ENCODE measurements at places on chromosomes 6 and 20.

DNA sequence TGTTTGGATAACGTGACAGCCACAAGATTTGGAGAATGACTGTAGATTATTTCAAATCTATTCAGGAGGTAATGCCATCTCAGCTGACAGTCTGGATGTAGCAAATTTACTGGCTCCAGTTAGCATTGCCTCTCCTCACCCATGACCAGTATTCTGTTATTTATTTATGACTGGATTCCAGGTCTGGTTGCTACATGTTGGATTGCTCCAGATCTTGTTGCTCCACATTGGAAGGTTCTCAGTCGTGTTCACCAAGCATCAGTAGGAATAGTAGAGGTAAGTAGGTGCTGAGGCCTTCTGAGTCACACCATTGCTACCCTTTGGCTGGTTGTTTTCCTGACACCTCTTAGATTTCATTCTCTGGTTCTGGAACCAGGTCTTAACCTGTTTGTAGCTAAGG is 69.5 kb upstream of the ELOVL5 start:
- DNase-seq: no peak

DNA sequence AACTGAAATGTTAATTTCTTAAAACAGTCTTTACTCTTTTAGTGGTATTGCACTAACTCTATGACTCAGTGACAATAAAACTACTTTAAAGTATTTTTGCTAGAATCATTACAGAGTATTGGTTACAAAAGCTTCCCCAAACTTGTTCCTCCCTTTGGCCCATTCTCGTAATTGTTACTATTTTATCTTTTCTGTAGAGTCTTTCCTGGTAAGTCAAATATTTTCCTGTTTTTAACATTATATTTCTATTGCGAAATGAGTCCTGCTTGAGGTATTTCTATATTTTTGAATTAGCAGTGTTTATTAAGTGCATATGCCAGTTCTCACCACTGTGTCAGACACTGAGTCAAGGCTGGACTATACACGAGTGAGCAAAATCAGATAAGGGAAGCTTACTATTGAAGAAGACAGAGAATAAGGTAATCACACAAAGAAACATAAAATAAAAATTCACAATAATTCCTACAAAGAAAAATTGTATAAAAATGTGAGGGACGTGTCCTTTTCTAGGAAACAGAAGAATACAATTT is 970.5 kb downstream of the EYS start:
- DNase-seq: no peak

GRCh38 chr6:40128127-40128526 is 193.9 kb upstream of the MOCS1 start:
- no peak for DNase-seq

GRCh38 chr6:41938590-41939175 is 2.9 kb downstream of the CCND3 start:
- no peak for DNase-seq

DNA sequence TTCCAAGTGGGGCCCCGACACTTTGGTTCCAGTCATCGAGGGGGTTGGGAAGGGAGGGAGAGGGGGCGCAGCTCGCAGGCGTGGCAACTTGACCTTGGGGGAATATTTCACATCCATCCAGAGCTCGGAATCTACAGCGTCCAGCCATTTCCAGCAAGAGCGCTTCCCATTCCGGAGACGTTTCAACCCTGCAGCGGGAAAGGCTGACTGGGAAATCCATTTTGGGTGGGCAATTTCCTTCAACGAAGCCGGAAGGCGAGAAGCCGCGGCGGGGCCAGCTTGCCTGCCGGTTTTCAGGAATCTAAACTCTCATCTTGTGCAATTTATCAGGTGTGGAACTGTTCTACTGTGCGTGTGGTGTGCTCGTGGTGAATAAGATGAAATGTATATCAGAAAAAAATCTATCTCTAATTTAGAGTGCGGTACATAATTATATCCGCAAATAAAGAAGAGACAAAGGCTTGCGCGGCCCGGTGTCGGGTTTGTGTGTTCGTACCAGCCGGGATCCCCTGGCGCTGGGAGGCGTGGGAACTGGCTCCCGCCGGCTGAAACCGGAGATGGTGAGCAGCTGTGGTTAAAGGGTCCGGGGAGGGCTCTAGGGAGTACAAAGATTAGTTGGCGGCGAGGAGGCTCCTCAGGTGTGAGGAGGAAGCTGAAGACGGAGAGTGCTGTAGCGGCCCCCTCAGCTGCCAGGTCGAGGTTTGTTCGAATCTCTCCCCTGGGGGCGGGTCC is 4.8 kb downstream of the SLC32A1 start:
- no peak for DNase-seq

DNA sequence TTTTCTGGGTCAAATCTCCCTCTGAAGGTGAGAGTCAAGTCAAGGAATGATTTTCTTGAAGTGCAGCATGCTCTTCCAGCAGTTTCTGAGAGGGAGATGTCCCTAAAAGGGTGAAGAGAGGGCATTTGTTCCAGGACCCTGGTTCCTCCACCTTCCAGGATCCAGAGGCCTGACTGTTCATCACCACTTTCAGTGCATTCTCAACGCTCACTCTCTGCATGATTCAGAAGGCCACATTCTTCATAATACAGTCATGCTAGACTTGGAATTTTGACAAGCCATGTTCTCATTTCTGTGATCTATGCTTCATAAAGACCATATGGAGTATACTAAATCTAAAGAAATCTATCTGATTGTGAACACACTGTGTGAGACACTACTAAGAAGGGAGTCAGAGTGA is 85.1 kb downstream of the PDE7B start:
- no peak for DNase-seq

DNA sequence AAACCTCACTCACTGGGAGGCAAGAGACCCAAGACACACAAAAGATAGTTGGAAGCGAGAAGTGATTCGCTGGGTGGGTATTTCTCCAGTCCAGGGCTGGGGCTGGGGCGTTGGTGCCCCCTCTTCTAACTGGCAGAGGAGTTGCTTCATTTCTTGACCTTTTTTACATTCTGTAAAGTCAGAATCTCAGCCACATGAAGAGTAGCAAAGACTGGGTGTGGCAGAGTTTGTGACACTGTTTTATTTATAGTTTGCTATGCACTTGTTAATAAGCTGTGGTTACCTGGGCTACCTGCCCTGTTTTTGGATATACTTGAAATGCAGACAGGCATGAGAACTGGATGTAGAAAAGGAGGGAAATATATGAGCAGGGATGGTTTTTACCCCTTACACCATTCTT is 42.3 kb downstream of the IL20RA start:
- DNase-seq: no peak

DNA sequence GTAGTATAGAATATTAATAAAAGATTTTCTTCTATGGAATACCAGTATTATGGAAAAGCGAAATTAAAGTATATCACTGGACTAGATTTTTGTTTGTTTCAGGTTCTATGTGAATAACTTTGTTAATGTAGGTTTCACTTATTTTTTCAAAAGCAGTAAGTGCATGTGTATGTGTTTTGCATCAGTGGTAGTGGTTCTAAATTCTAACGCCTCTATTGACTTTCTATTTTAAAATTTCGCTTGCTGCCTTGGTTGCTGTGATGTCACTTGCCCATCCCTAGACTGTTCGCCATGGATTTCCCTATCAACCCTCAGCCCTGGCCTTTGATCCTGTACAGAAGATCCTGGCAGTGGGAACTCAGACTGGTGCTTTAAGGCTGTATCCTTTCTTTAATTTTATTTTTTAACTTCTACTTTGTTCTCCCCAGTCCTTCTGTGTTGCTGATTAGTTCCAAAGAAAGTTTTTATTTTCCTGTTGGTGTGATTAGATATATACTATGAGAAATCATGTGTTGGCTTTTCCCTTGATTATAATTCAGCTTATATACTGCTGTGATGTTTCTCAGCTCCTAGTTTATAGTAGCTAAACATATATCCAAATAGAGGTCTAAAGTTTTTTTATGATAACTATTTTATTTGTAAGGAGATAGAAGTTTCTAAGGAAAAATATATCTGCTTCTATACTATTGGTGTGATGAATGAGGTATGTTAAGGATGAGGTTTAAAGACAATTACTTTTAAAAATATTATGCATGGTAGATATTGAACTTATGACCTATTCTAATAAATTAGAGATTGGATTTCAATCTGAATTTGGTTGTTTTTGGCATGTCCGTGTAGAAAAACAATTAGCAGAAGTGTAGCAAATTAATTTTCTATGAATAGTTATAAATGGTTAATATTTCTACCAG is 1.7 kb downstream of the STXBP5 start:
- no peak for DNase-seq

- DNase-seq: no peak
These were observed 17.0 kb upstream of the SLA2 start for GRCh38 chr20:36663031-36663430.

GRCh38 chr6:43269273-43270007 is 26.2 kb downstream of the TTBK1 start:
- no peak for DNase-seq

- no peak for DNase-seq
These were observed 52.0 kb downstream of the CDC5L start for GRCh38 chr6:44439270-44440045.

DNA sequence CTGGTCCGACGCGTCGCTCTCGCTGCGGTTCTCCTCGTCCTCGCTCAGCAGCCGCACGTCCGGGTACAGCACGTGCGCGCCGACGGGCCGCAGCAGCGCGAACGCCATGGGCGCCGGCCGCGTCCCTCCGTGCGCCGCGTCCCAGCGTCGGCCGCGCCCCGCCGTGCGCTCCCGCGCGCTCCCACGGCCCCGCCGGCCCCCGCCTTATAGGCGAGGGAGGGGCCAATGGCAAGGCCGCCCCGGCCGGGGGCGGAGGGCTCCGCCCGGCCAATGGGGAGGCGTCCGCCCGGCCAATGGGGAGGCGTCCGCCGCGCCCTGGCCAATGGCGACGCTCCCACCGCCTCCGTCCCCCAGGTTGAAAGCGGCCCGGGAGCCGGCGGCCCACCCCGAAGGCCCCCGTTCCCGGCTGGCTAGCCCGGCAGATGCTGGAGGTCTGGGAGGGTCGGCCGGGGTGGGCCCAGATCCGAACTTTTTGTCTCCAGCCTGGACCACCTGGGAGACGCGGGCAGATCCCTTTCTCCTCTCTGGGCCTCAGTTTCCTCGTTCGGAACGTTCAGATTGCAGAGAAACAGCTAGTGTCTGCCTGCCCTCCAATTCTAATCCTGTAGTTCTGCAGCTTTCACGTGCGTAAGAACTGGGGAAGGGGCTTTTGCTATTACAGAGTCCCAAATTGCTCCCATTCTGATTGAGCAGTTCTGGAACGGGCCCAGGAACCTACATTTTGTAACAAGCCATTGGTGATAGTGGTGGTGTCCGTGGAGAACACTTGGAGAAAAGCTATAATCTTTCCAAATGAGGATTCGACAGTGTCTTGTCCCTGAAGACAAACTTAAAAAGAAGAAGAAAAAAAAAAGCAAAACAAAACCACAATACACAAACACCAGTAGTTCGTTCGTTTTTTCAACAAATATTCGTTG is at the start of gene TCF15:
Gene TCF15, minus strand, starts transcription at position 180 of the 917 bp plus-strand sequence. Its CDS starts 72 bp downstream, at position 108.
- peak; percentile 37 for DNase-seq

DNA sequence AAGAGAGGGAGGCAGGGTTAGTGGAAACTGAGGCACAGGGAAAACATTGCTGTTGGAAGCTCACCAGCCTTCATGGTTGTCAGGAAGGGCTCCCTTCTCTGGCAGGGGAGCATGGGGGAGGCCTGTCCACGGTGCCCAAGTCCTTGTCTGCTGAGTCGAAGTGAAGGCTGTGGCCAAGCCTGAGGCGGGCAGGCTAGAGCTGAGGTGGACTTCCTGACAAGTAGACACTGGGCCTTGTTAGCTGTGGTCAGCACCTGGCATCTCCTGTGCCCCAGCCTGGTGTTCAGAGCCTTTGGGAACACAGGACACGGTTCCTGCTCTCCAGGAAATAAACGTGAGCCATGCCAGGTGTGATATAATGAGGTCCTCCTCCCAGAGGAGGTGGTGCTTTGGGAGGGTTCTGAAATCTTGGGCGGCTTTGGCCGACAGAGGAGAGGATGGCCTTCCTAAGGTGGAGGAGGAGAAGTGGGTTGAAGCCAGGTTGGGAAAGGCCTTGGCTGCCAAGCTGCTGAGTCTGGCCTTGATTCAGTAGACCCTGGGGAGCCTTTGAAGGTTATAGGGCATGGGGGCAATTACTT is 138.4 kb upstream of the RNF24 start:
- no peak for DNase-seq

DNA sequence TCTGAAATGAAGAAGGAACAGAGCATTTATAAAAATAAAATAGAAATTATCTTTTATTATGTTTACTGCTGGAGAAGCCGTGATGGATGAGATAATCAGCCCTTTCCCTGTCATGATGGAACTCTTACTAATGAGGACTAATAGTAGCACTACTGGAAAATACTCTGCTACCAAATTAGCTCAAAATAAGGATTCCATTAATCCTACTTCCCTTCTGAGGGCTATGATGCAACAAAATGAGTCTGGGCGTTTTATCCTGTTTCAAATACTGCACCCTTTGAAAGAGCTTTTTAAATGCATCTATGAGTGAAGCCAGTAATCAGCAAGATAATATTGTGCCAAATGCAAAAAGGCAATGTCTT is 59.3 kb upstream of the CARMIL1 start:
- no peak for DNase-seq

DNA sequence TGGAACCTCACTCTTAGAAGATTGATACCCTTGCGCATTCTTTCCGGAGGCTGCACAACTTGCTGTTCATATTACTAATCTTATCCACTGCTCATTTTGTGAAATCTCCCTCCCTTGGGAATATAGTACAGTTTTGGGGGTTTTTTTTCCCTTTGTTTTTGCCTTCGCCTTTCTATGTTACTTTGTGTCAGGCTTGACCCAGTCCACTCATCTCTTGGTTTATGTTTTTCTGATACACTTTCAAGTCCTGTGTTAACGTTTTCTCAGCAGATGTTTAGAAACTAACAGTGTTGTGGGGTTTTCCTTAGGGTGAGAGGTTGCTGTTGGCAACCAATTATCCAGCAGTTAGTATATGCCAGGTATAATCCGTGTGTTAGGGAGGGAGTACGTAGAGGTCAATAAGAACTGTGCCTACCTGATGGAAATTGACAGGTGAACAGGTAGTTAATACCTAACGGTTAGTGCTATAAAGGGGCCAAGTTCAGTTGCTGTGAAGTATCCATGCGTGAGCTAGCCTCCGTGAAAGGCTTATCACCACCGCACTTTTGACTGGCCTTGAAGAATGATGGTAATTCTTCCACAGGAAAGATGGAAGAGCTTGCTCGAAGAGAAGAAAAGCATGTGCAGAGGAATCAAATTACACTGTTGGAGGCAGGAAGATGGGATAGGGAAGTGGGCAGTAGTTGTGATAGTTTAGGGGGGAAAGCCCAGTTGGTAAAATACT is 1.4 kb downstream of the NFYA start:
- DNase-seq: no peak

- no peak for DNase-seq
These were observed 18.6 kb downstream of the KCNK17 start for GRCh38 chr6:39295611-39296011.

GRCh38 chr20:4108495-4109306 is 93.3 kb upstream of the RNF24 start:
- DNase-seq: peak; percentile 82

- DNase-seq: no peak
These were observed 62.9 kb downstream of the BMP5 start for GRCh38 chr6:55812509-55812908.

- no peak for DNase-seq
These were observed 189.3 kb downstream of the ERMARD start for GRCh38 chr6:169940481-169941271.

DNA sequence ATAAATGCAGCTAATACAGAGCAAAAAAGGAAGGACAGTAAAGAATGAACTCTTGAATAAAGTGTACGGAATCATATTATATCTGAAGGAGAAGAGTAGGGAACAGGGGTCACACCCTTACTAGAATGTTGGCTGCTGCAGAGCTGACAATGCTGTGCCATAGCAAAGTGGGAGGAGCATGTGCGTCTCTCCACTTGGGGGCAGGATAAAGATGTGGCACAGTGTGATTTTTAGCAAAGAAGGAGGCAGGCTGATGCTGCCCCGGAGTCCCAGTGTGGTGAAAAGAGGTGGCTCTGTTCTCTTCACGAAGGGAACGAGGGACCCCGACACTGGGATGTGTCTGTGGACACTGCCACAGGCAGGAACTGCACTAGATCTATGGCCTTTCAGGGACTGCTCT is 67.5 kb downstream of the INSM1 start:
- DNase-seq: no peak
